ENCODE measurements at places on chromosomes 2 and 18. TPM values are rescaled to one million over a fixed set of nuclear protein-coding genes. Genes with fewer than 3 reads are reported as not detected.

The ST6GAL2 gene
- 23.3 TPM for total RNA-seq

The CASP10 gene
- 0.65 TPM for total RNA-seq

The GALNT3 gene
- 21.2 TPM for total RNA-seq

The DOK6 gene
- 5.2 TPM for total RNA-seq

The PCARE gene
- total RNA-seq: not detected
